Right kidney (tissue), 9 donors: ENCODE measurements at places on chromosomes 7 and 10.

- no peak for DNase-seq
These were observed 645.0 kb upstream of the GALNT17 start for GRCh38 chr7:70486977-70487376.

- peak; percentile 65 for DNase-seq
These were observed 8.0 kb downstream of the TNS3 start for GRCh38 chr7:47573758-47574481.

DNA sequence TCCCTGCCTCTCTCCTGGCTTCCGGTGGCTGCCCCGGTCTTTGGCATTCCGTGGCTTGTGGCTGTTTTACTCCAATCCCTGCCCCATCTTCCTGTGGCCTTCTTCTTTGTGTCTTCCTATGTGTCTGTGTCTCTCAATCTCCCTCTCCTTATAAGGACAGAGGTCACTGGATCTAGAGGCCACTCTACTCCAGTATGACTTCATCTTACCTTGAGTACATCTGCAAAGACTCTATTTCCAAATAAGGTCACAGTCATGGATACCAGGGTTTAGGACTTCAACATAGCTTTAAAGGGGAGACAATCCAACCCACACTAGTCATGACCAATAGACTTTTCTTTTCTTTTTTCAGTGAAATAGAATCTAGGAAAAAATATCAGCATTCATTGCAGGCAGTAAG lies 153.3 kb upstream of the INSYN2A start:
- no peak for DNase-seq

DNA sequence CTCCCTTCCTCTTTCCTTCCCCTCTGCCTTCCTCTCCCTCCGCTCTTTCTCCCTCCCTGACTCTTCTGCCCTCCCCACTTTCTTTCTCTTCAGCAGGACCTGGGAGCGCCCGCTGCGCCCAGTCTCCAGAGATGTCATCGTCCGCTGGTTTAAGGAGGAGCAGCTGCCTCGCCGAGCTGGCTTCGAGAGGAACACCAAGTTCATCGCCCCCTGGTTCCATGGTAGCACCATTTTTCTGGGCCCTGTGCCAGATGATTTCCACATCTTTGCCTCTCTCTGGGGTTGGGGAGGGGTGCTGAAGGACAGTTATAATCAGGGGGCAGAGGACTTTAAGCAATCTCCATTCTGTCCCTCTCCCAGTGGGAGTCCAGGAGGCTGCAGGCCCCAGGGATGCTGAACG lies 71.6 kb downstream of the SH2D4B start:
- no peak for DNase-seq
